ENCODE measurements at places on chromosomes 2 and 18.

DNA sequence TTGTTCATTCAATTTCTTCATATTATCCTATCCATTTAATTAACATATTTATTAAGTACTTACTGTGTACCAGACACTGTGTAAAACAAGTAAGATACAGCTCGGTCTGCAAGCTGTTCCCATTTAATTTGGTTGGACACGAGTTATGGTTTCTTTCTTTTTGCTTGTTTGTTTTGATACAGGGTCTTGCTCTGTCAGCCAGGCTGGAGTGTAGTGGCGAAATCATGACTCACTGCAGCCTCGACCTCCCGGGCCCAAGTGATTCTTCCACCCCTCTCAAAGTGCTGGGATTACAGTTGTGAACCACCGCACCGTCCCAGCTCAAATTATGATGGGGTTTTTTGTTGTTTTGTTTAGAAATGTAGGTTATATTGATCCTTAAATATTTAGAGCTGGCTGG lies 9.0 kb downstream of the CYBRD1 start:
- DNase-seq = no peak

DNA sequence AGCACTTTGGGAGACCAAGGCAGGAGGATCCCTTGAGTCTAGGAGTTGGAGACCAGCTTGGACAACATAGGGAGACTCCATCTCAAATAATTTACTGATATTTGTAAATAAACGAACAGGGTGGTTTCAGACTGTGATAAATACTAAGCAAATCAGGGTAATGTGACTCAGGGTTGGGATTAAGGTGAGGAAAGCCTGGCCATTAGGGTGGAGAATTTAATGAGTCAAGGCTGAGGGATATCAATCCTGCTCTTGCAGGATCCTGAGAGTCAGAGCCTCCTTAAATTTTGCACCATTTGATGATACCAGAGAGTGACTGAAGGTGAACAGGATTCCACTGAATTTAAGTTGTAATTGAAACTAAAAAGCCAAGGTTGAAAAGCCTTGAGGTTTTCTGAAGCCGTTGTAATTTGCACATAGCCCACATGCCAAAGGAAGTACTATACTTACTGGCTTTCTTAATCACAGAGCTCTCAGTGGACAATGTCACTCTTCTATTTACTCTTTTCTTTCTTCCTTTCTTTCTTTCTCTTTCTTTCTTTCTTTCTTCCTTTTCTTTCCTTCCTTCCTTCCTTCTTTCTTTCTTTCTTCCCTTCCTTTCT lies 28.6 kb upstream of the AP1S3 start:
- DNase-seq = no peak

DNA sequence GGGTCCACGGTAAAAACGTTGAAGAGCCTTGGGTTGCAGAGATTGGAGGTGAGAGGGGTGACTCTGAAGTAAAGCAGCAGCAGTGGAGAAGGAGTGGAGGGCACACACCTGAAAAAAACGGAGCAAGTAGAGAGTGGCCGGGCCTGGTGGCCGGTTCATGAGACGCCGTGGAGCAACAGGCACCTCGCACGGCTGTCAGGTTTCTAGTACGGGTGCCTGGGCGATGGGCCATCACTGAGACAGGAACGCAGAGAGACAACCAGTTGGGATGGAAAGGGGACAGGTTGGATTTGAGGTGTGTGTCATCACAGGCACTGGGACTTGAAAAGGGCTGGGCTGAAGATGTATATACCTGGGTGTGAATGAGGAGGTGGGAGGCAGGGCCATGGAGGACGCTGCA lies 104.2 kb downstream of the MTCL1 start:
- DNase-seq = no peak

DNA sequence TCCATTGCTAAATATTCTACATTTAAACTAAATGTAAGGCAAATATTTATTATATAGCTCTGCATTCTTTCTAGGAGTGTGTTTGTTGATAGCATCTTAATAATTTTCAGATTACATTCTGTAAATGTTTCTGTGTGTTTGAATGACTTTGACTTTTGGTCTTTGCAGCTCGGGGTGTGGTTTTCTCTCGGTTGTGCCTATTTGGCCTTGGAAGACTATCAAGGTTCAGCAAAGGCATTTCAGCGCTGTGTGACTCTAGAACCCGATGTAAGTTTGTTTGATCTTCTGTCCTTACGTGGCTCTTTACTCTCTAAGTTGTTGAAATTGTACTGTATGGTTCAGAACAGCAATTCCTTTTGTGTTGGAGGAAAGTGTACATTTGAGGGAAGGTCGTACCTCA lies 149.9 kb downstream of the TTC27 start:
- DNase-seq = no peak

- no peak for DNase-seq
Measured at GRCh38 chr2:77713412-77713811, 191.2 kb upstream of the LRRTM4 start.

GRCh38 chr18:58139459-58140386 lies 95.7 kb downstream of the NEDD4L start:
- DNase-seq = no peak

DNA sequence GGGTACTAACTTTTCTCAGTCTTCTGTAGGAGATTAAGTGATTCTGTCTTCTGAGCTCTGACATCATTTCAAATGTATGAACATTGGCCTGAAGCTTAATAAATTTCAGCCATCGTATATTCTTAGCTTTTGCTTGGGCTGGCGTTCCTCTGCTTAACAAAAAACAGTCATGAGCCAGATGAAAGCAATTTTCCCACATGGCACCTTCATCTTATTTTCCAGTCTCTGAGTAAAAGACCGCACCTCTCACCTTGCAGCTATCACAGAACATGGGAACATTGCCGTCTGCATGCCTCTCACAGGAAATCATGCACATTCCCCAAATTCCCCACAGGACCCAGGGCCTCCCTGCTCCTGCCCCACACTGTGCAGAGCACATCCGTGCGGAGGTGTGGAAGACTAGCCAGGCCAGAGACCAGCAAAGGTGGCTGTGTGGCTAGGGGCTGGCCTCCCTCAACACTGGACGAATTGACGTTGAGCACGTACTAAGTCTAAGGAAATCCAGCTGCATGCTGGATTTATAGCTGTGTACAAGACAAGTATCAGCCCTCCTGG lies 531.8 kb upstream of the ID2 start:
- no peak for DNase-seq

DNA sequence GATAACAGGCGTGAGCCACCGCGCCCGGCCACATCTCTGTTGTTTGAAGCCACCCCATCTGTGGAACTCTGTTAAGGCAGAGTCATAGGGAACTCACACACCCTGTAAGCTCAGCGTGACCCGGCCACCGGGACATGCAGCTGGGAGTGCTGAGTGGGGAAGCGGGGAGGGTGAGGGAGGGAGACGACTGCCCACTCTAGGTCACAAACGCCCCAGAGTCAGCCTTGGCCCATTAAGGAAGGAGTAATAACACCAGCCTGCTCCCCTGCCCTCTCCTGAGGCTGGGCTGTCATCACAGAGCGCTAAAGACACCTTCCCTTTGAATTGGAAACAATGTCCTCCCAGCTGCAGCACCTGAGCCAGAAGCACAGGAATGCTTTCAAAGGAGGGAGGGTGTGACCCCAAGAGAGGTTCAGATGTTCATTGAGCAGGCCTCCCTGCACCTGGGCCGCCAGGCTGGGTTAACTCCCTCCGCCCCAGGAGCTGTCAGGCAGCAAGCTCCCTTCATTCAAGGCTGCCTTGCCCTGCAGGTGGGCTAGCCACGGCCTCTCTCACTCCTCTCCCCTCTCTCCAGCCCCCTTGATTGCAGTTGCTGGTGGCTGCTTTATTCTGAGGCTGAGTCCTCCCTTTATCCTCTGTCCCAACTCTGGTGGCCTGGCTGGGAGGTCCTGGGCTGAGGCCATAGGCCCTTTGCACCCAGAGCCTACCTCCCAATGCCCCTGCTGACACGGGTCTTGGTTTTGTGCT lies 77.2 kb upstream of the HPCAL1 start:
- DNase-seq = no peak

- DNase-seq = no peak
Measured at GRCh38 chr18:60060026-60060425, 160.2 kb downstream of the PMAIP1 start.

GRCh38 chr2:56123538-56123937 lies 60.3 kb upstream of the CCDC85A start:
- no peak for DNase-seq

GRCh38 chr2:136212426-136213378 lies 94.8 kb upstream of the CXCR4 start:
- DNase-seq = no peak

- DNase-seq = no peak
Measured at GRCh38 chr2:134668821-134669220, 50.0 kb downstream of the TMEM163 start.
